ENCODE measurements at places on chromosomes 16 and 17. TPM values are rescaled to one million over a fixed set of nuclear protein-coding genes. Genes with fewer than 3 reads are reported as not detected.

- DNase-seq, result no peak
Measured at GRCh38 chr16:75089486-75090202, 26.9 kb downstream of the LDHD start.

The HSD11B2 gene
- total RNA-seq, result not detected

DNA sequence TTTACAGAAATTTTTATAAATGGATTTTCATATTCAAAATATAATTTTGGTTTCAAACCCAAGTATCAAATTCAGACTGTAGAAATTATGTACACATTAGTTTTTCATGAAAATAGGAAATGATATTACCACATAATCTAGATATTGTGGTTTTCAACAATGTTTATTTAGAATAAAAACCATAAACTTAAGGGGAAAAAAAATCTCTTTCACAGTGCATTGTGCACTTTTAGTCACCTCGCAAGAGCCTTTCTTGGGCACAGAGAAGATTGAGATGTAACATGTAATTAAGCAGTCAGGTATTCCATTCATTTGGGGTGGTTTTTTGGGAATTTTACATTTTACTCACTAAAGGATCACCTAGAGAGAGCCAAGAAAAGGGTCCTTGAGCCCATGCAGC is 104.0 kb downstream of the TANC2 start:
- no peak for DNase-seq

DNA sequence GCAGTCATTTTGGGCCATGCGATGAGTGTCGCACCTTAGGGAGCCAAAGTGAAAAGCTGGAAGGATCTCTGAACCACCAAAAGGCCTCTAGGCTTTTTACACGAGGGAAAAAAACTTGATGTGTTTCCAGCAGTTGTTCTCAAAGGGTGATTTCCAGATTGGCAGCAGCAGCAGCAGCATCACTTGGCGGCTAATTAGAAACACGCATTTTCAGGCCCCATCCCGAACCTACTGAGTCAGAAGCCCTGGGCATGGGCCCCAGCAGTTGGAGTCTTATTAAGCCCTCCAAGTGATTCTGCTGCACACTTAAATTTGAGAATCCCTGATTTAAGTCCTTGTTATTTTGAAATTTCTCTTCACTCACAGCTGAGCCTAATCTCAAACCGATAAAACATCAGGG is 25.3 kb upstream of the PYY start:
- DNase-seq, result peak; percentile 55

DNA sequence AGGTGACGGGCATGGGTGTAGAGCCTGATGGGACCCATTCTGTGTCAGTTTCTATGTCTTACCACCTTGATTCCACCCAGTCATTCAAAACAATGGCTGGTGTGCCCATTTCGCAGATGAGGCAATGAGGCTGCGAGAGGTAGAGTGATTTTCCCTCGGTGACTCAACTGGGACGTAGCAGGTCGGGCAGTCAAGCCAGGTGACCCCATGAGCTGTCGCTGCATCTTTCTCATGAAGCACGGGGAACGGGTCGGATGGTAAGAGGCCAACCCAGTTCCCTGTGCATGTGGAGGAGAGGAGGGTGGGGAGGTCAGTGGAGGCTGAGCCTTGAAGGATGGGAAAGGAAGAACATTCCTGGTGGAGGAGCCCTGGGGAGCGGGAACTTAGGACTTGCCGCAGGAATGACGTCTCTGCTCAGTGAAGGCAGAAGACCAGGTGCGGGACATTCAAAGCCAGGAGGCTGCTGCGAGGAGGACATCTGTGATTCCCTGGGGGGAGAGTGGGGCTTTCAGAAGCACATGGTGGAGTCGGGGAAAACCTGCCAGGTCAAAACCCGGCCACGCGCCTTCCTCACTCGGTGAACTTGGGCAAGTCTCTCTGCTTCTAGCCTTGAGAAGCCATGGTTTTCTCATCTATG is 1.1 kb downstream of the IL21R start:
- DNase-seq, result no peak

The MEIOB gene
- not detected for total RNA-seq
